ENCODE measurements at places on chromosomes 6 and 20. TPM values are rescaled to one million over a fixed set of nuclear protein-coding genes. Genes with fewer than 3 reads are reported as not detected.

GRCh38 chr6:114061741-114062140 lies 90.8 kb upstream of the HDAC2 start:
- DNase-seq: no peak

DNA sequence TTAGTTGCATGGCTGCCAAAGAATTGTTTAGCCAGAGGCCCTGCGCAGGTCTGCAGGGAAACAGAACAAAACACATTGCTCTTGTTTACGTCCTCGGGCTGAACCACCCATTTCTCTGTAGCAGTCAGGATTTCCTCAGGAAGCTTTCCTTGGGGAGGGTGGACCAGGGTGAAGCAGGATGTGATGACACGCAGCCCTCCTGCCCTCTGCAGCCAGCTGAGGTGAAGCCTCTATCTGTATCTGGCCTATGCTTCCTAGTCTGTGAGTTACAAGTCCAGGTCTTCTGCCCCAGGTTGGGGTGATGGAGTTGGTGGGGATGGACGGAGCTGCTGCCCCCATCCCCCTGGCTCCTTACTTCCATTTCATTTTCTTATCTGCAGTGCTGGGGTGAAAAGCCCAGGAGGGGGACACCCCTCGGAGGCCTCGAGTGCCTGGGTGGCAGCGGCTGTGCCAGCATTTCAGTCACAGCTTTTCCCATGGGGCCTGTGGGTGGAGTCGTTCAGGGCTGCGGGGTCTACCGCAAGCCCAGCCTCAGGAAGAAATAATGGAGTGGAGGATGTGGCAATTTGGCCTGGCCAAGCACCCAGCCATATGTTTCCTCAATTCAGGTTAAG lies 24.9 kb downstream of the SASH1 start:
- DNase-seq: no peak

- DNase-seq: no peak
These were observed 74.6 kb upstream of the RNF24 start for GRCh38 chr20:4089756-4090487.

MYT1 gene
- not detected for total RNA-seq

DNA sequence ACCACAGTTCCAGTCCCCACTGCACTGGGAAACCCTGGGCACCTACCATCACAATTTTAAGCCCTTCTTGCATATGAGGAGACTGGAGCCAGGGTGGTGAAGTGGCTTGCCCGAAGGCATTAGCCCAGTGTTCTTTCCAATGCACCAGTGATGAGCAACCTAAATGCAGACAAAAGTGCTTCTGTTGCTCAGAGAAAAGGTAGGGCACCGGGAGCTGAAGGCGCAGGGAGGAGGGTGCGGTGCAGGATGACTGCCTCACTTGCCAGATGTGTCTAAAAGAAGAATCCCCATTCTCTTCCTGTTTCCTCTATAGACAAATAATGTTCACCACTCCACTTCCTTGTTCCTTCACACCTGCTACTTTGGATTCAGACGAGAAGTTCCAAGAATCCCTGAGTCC lies 86.5 kb downstream of the QRSL1 start:
- no peak for DNase-seq
